Suppressor macrophage treated with lipopolysaccharide for 4 hours (primary cell): ENCODE measurements at places on chromosomes 1 and 21.

DNA sequence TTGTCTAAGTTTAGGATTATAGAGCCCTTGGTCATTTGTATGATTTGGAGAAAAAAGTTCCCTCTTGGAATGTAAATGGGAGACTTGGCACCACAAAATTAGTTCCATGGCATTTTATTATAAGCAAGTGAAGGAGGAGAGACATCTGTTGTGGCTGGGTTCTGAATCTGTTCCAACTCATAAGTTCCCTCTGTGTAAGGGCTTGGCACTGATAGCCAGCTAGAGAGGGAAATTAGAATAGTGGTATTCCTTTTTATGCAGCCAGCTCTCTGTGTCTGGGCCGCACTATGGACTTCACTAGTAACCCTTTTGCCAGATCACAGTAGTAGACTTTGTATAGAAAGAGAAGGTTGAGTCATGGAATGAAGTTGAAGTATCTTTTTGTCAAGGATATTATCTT, 31.1 kb downstream of the GNAI3 start:
- no peak for DNase-seq

DNA sequence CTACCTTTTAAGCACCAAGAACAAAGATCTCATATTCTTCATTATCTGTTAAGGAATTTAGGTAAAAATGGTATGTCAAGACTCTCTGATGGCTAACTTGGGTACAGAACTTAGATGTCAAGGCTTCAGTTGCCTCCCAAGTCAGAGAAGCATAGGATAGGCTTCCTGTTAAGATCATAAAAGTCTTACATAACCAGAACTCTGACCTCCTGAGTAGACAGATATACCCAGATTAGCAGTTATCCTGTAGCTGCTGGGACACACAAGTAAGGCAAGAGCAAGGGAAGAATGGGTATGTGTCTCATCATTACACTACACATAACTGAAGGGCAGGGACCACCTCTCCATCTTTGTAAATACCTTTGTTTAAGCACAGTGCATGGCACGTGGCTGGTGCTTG, 15.4 kb upstream of the KLHL12 start:
- no peak for DNase-seq

- peak; percentile 77 for DNase-seq
Observed at GRCh38 chr21:44845418-44846223, 27.8 kb upstream of the SUMO3 start.

GRCh38 chr1:226627050-226627755, 78.6 kb downstream of the STUM start:
- DNase-seq = no peak

- no peak for DNase-seq
Observed at GRCh38 chr21:21713651-21714180, 715.5 kb downstream of the NCAM2 start.

- no peak for DNase-seq
Observed at GRCh38 chr1:184291701-184292100, 95.1 kb upstream of the C1orf21 start.

DNA sequence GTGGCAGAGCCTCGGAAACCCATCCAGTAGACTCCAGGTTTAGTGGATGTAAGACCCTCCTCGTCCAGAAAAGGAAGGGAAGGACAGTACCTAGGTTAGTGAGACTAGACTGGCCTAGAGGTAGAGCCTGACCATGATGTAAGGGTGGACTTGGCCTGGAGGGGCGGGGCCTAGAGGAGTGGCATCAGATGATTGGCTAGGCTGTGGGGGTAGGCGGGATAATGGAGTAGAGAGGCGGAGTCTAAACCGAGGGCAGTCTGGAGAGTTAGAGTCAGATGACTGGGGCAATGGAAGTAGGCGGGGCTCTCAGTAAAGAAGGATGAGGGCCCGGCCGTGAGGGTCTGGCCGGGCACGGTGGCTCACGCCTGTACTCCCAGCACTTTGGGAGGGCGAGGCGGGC, 70.1 kb downstream of the EPHB2 start:
- peak; percentile 11 for DNase-seq

- DNase-seq = no peak
Observed at GRCh38 chr1:114097109-114097508, 56.6 kb downstream of the SYT6 start.

DNA sequence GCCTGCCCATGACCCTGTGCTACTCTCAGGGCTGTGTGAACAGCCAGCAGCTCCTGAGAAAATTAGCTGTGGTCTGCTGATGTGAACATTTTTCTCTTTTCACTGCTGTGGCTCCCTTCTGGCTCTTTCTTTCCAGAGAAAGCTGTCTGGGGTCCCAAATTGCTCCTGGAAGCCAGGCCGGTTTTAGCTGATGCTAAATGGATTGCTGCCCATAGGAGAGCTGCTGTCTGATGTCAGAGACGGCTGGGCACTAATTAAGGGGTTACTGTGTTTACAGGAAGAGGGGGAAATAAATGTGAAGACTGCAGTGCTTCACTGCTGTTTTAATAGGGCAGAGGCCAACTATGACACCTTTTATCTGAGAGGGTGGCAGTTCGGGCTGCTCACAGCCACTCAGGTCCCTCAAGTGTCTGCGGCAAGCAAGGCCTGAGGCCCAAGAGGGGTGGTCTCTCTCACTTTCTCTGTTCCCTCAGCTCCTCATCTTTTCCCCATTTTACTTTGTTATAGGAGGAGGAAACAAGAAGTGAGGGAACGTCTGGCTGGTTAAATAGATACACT, 106.0 kb upstream of the GNG12 start:
- DNase-seq = no peak

- no peak for DNase-seq
Observed at GRCh38 chr1:160800645-160801408, 4.9 kb downstream of the LY9 start.

- no peak for DNase-seq
Observed at GRCh38 chr1:207227131-207227630, 94.3 kb upstream of the CD55 start.

GRCh38 chr1:93427656-93428055, 20.3 kb upstream of the FNBP1L start:
- DNase-seq = no peak

DNA sequence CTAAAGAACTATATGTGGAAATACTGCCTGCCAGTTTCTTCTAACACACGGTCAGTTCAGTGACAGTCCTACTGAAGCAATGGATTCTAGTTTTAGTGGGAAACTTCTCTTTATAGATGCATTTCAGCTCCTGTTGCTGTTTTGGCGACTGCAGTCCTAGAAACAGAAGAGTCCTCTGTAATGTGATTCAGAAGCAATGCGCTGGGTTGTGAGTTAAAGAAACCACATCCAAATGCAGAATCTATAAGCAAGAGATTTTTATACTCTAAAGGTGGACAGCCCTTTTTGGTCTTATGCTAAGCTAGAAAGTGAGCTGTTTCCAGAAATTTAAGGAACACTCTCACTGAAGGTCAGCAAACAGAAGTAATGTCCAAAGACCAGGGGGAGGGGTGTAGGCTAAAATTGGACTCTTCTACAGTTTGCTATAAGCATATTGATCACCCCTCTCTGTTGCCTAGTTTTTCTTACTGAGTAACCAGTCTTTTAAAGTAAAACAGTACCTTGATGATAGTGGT, 30.8 kb downstream of the DUSP10 start:
- DNase-seq = no peak

DNA sequence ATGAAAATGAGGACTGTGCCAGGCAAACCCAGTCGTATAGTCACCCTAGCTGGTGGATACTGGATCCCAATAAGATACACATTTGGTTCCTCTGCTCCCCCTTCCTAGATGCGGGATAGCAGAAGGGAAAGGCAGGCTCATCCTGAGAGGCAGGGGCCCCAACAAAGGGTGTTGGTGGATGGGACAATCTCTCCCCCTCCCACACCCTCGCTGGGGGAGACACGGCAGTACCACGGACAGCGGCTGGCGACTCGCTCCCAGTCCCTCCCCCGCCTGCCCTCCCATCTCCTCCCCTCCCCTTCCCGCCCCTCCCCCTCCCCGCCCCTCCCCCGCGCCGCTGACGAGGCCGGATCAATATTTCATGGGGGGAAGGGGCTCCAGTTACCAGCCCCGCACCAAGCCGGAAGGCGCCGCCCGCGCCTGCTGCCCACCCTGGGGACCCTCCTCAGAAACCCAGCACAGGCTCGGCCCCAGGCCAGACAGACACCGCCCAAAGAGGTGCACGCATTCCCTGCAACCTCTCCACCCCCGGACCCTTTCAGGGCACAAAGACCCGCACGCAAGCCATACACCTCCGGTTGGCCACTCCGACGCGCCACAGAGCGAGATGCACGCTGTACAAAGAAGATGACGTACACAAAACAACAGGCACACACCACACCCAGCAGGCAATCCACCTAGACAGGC, 11.5 kb downstream of the RIMS3 start:
- no peak for DNase-seq

GRCh38 chr21:28518630-28519029, 474.0 kb downstream of the LTN1 start:
- DNase-seq = no peak

GRCh38 chr1:237685551-237685950, 205.2 kb downstream of the ZP4 start:
- no peak for DNase-seq

GRCh38 chr21:16124378-16125138, 394.8 kb downstream of the USP25 start:
- DNase-seq = no peak

DNA sequence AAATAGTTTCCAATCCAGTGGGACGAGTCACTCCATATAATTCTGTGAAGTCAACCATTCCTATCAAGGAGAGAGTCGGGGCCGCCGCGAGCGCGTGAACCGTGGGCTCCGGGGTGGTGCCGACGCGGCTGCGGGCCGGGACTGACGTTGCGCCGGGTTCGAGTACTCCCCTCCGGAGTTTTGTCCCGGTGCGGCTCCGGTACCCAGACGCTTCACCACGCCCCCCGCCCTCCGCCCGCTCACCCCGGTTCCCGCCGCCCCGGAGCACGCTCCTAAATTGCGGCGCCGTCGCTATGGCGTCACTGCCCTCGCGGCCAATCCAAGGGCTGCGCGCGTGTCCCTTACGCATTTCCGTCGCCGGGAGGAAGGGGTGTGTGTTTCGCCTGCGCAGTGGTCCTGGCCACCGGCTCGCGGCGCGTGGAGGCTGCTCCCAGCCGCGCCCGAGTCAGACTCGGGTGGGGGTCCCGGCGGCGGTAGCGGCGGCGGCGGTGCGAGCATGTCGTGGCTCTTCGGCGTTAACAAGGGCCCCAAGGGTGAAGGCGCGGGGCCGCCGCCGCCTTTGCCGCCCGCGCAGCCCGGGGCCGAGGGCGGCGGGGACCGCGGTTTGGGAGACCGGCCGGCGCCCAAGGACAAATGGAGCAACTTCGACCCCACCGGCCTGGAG, at the start of gene ATAD3B:
TSS of gene ATAD3B (plus strand) at position 377 of the 664 bp plus-strand sequence. CDS start at position 497, 120 bp downstream.
- peak; percentile 95 for DNase-seq
